ENCODE measurements at places on chromosomes 13 and 19.

GRCh38 chr13:74979703-74980102 is 502.3 kb downstream of the TBC1D4 start:
- H3K27ac ChIP-seq, result no peak overlapping the region
- H3K4me3 ChIP-seq, result no peak overlapping the region
- no peaks in the 10 kb centered on the region for H3K27me3 ChIP-seq
- no peaks in the 10 kb centered on the region for H3K4me1 ChIP-seq

- DNase-seq, result no peak
- peaks cover 46% of the 10 kb centered on the region for H3K36me3 ChIP-seq
- H3K4me3 ChIP-seq, result no peak overlapping the region
- no peak overlapping the region for H3K27ac ChIP-seq
- H3K27me3 ChIP-seq, result no peaks in the 10 kb centered on the region
These were observed 71.1 kb downstream of the PIBF1 start for GRCh38 chr13:72853000-72853399.

GRCh38 chr19:13959141-13959961 is 7.0 kb downstream of the DCAF15 start:
- no peaks in the 10 kb centered on the region for H3K27me3 ChIP-seq
- no peak overlapping the region for H3K27ac ChIP-seq
- DNase-seq, result no peak
- peaks cover 71% of the 10 kb centered on the region for H3K36me3 ChIP-seq
- H3K4me3 ChIP-seq, result no peak overlapping the region

- no peaks in the 10 kb centered on the region for H3K36me3 ChIP-seq
- no peak overlapping the region for H3K27ac ChIP-seq
- peaks cover 24% of the 10 kb centered on the region for H3K4me1 ChIP-seq
- H3K27me3 ChIP-seq, result no peaks in the 10 kb centered on the region
These were observed 229.7 kb downstream of the KCNRG start for GRCh38 chr13:50244713-50245574.

- H3K27ac ChIP-seq, result no peak overlapping the region
- H3K36me3 ChIP-seq, result no peaks in the 10 kb centered on the region
- H3K4me3 ChIP-seq, result no peak overlapping the region
- no peaks in the 10 kb centered on the region for H3K4me1 ChIP-seq
- DNase-seq, result no peak
- peaks cover 3% of the 10 kb centered on the region for H3K27me3 ChIP-seq
These were observed 114.1 kb upstream of the ARGLU1 start for GRCh38 chr13:106681997-106682396.

- DNase-seq, result no peak
- H3K4me3 ChIP-seq, result no peak overlapping the region
- H3K36me3 ChIP-seq, result no peaks in the 10 kb centered on the region
- H3K27me3 ChIP-seq, result peaks cover 6% of the 10 kb centered on the region
- H3K4me1 ChIP-seq, result no peaks in the 10 kb centered on the region
These were observed 71.7 kb downstream of the GPC5 start for GRCh38 chr13:91470084-91470621.

All from CD4-positive, alpha-beta T cell (primary cell).